ENCODE measurements at places on chromosomes 1 and 21.

- DNase-seq = no peak
Measured at GRCh38 chr1:215833941-215834729, 267.0 kb downstream of the KCTD3 start.

DNA sequence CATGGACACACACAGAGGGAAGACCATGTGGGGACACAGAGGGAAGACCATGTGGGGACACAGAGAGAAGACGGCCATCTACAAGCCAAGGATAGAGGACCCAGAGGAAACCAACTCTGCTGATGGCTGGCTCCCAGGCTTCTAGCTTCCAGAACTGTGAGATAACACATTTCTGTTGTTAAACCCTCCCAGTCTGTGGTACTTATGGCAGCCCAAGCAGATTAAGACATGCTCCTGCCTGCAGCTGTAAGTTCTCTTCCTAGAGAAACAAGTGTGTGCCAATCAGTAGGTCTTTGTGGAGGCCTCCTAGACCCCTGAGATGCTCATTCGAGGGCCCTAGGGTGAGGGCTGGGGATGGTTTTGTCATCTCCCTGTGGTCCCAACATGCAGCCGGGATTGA, 2.7 kb downstream of the AGT start:
- DNase-seq = no peak

DNA sequence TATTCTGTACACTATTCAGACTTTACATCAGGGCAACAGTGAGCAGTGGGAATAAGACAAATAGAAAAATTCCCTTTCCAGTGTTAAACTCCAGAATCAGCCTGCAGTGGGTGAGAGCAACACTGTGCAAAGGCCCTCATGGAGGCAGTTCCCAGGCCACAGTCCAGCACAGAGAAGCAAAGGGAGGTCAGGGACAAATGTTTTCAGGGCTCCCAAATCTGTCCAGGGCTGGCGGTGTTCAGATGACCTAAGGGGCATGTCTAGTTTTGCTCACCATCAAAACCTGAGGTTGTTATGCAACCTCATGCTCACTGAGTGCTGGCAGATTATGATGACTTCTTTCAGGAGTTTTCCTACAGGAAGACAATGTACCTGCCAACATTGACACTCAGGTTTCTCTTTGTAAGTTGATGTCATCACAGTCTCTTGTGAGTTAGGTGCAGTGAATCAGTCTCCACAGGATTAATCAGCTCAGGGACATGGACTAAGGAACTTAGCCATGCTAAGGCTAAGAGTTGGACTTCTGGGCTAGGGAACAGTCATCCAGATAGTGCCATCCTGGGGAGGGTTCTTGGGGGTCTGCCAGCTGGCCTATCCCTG, 3.6 kb upstream of the LCE5A start:
- DNase-seq = no peak

DNA sequence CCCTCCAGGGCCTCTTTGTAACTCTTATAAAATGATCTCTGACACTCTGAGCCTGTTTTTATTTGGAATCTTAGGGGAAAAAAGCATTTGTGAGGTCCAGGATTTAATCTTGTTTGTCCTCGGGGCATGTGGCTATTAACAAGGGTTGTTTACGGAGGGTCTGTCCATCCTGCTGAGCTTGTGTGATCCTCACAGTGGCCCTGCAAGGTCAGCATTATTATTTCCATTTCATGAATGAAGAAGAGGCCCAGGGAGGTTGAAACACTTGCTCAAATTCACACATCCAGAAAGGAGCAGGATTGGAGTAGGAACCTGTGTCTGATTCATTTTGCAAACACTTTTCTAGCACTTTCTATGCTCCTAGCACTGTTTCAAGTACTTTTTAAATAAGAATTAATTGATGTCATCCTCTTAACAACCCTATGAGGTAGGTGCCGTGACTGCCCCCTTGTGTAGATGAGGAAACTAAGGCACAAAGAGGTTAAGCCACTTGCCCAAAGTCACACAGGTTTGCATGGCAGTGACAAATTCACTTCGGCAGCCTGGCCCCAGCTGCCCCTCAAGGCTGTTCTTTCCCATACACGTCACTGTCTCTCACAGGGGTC, 178.9 kb downstream of the MIS18A start:
- no peak for DNase-seq

DNA sequence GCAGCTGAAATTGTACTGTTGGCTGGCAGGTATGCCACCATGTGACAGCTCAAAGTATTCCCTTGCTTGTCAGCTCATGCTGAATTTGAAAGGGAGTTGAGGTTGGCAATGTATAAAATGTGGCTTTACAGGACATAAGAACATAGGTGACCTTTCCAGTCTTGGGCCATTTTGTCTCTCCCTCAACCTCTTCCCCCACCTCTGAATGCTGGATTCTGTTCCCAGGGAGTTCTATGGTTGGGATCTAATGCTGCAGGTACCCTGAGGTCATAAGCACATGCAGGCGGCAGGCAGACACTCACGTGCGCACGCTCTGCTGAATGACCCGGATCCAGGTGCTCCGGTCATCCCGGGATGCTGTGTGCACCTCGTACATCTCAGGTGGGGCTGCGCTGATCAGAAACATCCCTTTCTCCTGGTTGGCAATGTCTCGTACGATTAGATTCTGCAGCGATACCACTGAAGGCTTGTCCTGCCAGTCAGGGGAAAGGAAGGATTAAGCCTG, 16.0 kb downstream of the RXFP4 start:
- DNase-seq = no peak

- no peak for DNase-seq
Measured at GRCh38 chr1:25564777-25565574, 21.6 kb downstream of the LDLRAP1 start.

DNA sequence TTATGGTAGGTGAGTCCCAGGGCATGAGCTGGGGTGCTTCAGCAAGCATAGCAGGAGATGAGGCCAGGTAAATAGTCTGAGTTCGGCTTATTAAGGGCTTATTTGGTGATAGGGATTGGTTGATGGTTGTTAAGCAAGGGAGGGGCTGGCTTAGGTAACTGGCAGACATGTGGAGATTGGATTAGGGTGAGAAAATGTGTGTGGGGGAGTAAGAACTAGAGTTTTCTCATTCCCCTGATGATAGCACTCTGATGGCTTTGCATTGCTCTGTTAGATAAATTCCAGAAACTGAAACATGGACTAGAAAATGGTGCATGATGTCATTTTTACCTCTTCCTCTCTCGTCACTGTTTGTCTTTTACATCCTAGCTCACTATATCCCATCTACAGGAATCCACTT, 53.6 kb downstream of the FGGY start:
- DNase-seq = no peak
